CD4-positive, alpha-beta memory T cell (primary cell): ENCODE measurements at places on chromosomes 4 and X.

GRCh38 chr4:39642885-39643552 lies 4.4 kb upstream of the SMIM14 start:
- no peak for DNase-seq

- no peak for DNase-seq
Observed at GRCh38 chr4:122783301-122784215, 43.1 kb upstream of the FGF2 start.

- DNase-seq: no peak
Observed at GRCh38 chr4:164536814-164537213, 217.1 kb upstream of the SMIM31 start.

DNA sequence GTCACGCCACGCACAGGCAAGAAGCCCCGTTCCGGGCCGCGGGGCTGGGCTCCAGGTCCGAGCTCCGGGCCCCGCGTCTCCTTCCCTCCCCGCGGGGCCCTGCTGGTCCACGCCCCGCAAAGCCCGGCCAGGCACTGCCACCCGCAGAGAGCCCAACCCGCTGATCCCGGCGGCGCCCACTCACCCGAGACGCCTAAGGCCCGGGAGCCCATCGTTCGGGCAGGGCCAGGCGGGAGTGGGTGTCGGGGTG lies 870 bp downstream of the PDZD4 start:
- DNase-seq: no peak

- DNase-seq: no peak
Observed at GRCh38 chrX:149799095-149799714, 17.5 kb downstream of the MAGEA9 start.
